ENCODE measurements at places on chromosomes 12 and 14. TPM values are rescaled to one million over a fixed set of nuclear protein-coding genes. Genes with fewer than 3 reads are reported as not detected.

Gene LRP1-AS
- not detected for total RNA-seq

DNA sequence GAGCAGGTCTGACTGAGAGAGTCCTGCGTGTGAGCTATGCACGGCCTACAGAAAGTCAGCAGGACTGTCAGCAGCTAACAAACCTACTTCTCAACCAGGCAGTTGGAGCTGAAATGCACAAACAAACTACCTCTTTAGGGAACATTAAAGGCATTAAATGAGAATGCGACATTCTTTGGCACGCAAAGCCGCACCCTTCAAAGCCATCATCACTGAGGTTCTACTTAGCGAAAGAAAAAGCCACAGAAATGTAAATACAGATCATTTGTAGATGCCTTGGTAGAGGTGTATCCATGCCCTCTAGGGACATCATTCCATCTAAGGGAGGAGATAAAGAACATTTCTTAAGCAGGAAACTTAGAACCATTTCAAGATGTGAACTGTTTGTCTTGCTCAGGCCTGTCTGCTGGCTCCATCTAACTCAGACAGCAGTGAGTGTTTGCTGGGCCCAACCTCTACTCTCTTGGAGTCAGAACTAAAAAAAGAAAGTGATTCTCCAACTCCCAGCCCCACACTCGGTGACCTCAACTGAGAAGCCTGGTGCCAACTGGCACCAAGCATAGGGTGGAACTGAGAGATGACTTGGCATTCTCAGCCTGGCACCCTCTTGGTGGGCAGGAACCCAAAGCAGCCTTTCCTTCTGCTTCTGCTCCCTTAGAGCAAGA lies 63.5 kb upstream of the MBIP start:
- DNase-seq: no peak

GRCh38 chr12:103799504-103799856 lies 41.6 kb downstream of the NT5DC3 start:
- no peak for DNase-seq

- no peak for DNase-seq
These were observed 32.4 kb upstream of the TMX1 start for GRCh38 chr14:51207621-51208020.

- no peak for DNase-seq
These were observed 117.4 kb downstream of the GCH1 start for GRCh38 chr14:54785136-54785777.
